ENCODE measurements at places on chromosomes 12 and 14. TPM values are rescaled to one million over a fixed set of nuclear protein-coding genes. Genes with fewer than 3 reads are reported as not detected.

GRCh38 chr14:38384741-38385140 is 128.8 kb upstream of the CLEC14A start:
- DNase-seq = no peak

GRCh38 chr12:28129031-28129430 is 61.2 kb upstream of the CCDC91 start:
- no peak for DNase-seq

- no peak for DNase-seq
Observed at GRCh38 chr14:31323419-31323818, 96.9 kb downstream of the HEATR5A start.

DNA sequence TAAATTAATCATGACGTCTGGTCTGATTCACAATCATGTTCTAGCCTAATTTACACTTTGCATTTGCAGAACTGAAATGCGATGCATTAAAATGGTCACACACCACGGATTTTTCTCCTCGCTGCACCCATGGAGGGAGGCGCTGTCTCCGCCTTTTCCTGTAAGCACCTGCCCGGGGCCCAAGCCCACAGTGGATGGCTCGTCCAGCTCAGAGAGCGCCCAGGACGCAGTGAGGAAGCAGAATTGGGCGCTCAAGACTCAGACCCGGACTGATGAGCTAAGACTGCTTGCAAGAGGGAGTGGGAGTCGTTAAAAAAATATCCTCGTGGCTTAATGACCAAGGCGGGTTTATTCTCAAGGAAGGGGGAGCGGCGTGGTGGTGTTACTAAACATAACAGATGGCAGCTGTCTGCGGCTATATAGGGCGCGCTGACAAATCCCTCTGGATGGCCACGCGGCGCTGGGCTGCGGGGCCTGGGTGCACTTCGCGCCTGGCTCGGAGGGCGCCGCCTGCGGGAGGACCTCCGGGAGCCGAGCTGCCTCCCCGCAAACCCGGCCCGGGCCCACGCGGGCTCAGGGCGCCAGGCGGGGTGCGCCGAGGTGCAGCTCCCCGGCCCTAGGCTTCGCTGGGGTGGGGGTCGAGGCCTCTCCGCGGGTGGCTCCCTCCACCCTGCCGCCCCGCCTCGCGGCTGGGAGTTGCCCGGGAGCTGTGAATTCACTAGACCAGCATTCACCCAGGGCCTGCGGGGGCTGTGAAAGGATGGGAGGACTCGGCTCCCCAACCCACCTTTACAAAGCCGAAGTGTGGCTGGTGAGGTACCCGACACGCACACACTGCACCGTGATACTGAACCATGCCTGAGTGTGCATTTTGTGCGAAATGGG is 78.7 kb downstream of the PPM1A start:
- no peak for DNase-seq

- DNase-seq = no peak
Observed at GRCh38 chr12:57489157-57489641, 1.3 kb downstream of the MARS1 start.

DNA sequence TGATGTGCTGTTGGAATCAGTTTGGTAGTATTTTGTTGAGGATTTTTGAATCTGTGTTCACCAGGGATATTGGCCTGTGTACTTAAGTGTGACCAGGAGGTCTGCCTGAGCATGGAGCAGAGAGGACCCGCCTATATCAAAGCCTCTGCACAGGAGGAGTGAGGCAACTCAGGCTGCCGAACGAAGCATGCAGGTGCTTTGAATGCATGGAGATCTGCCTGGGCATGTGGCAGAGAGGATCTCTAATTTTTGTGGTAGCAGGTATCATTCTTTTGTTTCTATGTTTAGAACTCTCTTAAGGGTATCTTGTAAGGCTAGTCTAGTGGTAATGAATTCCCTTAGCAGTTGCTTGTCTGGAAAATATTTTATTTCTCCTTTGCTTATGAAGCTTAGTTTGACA is 26.9 kb downstream of the RAB3IP start:
- no peak for DNase-seq

Gene ARL6IP4
- 156 TPM for total RNA-seq

Measured in aorta (tissue), 5 donors.